NCI-H2029 treated with DMSO at 0.1 percent for 48 hours (cell line): ENCODE measurements at places on chromosomes 6 and 20.

GRCh38 chr6:137827977-137828810 is 38.9 kb upstream of the TNFAIP3 start:
- DNase-seq, result no peak

DNA sequence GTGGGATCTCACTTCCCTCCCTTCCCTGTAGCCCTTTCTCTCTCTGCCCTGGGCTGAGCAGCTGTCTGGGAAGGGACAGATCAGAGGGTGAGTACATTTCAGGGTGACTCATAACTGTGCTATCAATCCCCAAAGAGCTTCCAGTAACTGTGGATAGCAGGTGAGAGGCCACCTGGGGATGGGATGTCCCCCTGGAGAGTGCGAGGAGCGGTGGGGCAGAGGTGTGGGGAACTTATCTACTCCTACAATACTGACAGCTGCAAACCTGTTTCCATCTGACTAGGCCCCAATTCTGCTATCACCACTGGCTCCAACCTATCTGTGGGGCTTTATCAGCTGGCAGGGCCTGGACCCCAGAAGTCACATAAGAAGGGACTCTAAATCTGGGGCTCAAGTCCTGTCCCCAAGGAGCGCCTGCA is 32.6 kb downstream of the KCNK5 start:
- DNase-seq, result no peak

DNA sequence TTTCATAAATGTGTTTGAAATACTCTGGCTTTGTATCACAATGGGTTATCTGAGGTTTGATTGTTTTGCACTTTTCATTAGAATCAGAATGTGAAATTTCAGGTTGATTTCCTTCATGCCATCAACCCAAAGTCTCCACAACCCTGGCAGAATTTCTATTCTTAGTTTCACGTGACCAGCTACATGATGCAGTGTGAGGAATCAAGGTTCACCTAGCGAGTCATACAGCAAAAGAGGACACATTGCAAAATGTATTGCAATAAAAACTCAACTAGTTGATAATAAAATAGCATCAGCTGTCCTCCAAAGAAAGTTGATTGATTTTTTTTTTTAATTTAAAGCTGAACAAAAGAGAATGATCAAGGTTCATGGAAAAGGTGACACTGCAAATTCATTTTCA is 2.2 kb downstream of the HAO1 start:
- no peak for DNase-seq

DNA sequence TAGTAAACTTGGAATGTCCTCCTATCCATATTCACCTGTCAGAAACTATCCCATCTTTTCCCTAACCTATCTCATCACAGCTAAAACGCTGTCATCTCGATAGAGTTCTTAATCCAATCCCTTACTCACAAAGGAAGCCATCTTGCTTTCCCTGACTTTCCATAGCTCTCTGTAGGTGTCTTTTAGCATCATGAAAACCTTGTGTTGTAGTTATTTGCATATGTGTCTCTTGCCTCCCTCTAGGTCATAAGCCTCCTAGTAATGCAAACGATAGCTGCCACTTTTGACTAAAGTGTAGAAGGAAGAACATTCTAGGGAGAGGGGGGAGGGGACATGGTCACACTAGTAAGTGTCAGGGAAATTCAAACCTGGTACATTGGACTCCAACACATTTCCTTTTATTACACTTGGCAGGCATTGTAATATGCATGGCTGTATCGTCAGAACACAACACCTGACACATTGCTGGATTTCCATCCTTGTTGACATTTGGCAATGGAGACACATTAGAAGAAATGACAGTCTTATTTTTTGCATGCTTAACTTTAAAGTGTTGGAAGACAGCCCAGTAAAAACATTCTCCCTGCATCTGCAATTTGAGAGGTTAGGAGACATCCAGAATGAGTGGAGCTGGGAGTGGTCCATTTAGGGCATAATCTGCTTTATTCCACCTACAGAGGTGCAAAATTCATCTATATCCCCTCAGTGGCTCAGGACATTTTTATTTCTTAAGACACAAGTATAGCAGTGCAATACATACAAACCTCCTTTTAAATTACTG is 283.4 kb downstream of the HAO1 start:
- no peak for DNase-seq

DNA sequence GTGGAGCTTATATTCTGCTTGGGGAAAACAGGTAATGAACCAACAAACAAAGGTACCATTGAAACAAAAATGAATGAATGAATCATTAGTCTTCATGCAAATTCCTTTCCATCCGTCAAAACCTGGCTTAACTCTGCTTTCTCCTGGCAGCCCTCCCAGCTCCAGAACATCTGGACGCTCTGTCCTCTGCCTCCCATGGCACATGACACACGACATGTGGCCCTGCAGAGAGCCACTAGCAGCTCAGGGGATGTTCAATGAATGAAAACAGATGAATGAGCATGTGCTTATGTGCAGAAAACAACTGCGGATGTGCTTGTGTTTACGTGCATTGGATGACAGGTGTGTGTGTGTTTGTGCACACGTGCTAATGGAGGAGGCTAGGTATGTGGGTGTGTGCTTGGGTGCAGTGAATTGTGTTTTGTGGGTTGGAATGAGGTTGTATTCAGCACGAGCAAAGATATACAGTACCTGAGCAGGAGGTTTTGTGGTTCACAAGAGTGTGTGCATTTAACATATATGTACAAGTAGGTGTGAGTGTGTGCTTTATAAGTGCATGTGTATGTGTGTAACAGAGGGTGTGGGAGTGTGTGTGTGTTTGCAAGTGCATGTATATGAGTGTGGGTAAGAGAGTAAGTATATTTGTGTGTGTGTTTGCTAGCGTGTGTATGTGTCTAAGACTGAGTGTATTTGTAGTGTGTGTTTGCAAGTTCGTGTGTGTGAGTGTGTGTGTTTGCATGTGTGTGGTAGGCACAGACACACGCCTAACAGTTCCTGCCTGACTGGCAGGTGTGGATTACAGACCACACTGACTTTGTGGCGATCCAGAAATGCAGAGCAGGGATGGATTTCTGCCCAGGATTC is 374.1 kb upstream of the SULF2 start:
- no peak for DNase-seq
